Eye (tissue), 1 donor: ENCODE measurements at places on chromosomes 13 and 19.

DNA sequence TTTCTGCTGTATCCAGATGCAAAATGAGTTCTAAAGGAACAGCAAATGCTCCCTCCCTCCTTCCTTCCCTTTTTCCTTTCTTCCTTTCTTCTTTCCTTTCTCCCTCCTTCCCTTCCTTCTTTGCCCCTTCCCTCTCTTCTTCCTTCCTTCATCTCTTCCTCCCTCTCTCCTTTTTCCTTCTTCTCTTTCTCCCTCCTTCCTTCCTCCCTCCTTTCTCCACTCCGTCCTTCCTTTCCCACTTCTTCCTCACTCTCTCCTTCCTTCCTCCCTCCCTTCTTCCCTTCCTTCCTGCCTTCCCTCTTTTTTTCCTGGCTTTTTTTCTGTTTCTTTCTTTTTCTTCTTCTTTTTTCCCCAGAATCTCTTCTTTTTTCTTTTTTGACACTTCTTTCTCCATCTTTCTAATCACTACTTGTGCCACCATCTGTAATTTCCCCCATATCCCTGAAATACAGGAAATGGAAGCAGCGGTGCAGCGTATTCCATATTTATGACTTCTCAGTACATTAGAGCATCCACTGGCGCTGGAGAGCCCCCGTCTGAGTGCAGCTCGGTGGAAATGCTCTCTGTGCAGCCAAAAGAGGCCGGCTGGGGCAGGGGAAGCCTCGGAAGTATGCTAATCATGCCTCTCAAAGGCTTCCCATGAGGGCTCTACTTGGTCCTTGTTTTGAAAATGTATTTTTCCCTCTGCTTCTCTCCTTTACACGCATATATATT is 275.6 kb downstream of the TSHZ3 start:
- peak; percentile 56 for DNase-seq

DNA sequence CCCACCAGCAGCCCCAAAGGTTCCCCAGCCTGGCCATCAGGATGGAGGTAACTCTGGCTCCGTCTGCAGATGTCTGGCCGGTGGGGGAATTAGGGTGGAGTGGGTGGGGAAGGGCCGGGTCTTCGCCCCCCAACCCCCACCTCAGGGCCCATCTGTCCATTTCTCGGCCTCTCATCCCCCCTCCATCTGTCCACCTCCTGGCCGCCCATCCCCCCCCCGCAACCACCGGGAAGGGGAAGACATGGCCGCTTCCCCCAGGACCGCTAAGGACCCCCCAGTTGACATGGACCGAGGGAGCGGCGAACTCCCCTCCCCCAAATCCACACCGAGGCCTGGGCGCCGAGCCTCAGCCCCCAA is 793 bp downstream of the LRFN1 start:
- no peak for DNase-seq

DNA sequence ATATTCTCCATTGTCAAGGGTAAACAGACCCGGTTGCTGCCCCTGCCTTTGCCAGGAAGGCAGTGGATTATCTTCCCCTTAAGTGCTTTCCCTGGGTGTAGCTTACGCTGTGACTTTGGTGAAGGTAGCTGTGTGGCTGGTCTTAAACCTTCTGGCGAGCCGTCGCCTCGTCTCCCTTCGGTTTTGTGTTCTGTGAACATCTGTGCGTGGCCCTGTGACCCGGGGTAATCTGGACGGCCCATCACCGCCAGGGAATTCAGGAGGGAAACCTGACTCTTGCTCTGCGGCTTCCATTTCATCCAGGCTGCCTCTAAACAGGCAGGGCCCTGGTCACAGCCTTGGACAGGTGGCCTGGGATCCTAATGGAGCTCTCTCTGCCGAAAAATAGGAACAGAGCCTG is 78.7 kb downstream of the SHISA2 start:
- peak; percentile 27 for DNase-seq

- no peak for DNase-seq
These were observed 4.8 kb downstream of the PNKP start for GRCh38 chr19:49862391-49863253.

DNA sequence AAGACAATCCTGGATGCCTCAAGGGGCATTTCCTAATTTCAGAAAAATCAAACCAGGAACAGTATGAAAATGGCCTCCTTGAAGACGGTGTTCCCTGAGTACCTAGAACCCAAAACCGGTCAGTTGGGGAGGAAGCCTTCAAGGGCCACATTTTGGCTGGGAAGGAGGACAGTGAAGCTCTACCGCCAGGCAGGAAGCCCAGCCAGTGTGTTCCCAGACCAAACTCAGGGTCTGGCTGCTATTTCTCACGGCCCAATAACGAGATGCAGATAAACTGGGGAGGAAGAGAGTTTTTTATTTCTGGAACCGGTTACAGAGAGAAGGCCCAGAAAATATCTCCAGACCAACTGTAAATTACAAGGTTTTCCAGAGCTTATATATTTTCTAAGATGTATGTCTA is 24.3 kb upstream of the CEACAM21 start:
- no peak for DNase-seq

GRCh38 chr13:97226788-97227627 is 4.9 kb downstream of the MBNL2 start:
- DNase-seq: no peak
